Activated CD4-positive, alpha-beta T cell treated with anti-CD3 and anti-CD28 coated beads for 1 hour (primary cell): ENCODE measurements at places on chromosomes 16 and 17.

DNA sequence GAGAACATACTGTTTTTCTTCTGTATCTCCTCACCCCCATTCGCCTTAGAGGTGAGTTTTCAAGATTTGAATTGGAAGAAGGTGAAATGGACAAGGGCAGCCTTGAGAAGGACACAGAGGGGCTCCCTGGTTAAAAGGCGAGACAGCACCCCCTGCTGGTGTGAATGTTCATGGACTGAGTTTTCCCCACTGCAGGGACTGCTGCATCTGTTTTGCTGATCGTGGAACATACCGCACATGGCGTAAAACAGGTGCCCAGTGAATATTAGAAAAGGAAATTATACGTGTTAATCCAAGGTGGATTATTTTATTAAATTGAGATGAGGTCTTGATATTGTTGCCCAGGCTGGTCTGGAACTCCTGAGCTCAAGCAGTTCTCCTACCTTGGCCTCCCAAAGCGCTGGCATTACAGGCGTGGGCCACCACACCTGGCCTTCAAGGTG, 54.5 kb downstream of the NDE1 start:
- DNase-seq, result peak; percentile 60

- no peak for DNase-seq
Measured at GRCh38 chr16:56812884-56813283, 52.1 kb upstream of the SLC12A3 start.

DNA sequence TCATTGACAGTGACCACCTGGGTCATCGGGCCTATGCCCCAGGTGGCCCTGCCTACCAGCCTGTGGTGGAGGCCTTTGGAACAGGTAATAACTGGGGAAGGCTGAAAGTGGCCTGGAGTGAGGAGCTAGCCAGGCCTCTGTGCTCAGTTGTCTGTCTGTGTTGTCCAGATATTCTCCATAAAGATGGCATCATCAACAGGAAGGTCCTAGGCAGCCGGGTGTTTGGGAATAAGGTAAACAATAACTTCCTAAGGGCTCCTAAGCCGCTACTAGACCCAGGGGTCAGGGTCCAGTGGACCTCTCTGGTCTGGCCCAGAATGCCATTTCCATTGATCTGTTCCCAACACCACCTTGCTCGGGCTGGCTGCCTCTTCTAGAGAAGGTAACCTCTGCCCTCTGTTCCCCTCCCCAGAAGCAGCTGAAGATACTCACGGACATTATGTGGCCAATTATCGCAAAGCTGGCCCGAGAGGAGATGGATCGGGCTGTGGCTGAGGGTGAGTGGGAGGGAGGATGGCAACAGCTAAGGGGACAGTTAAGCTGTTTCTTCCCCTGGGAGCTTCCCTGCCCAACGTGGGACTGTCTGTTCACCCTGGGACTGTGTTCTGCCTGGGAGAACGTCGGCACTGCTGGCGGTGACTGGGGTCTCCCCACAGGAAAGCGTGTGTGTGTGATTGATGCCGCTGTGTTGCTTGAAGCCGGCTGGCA, 1.9 kb upstream of the MLX start:
- no peak for DNase-seq

DNA sequence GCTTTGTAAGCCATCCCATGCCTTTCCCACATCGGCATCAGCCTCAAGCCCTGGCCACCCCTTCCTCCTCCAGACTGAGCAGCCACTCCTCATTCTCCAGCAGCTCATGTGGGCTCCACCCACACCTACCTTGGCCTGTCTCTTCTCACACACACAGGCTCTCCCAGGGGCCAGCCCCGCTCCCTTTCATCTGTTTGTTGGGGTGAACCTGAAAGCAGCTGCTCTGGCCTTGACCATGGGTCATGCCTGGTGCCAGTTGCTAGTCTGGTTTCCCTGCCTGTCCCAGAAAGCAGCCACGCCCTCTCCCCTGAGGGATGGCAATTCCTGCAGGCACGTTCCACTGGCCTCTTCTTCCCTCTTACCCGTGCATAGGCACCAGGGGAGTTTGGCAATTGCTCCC, 11.4 kb upstream of the TMEM238L start:
- no peak for DNase-seq

GRCh38 chr17:79887451-79887991, 48.3 kb upstream of the CBX4 start:
- DNase-seq, result no peak

- no peak for DNase-seq
Measured at GRCh38 chr16:49830873-49831272, 25.0 kb downstream of the ZNF423 start.

DNA sequence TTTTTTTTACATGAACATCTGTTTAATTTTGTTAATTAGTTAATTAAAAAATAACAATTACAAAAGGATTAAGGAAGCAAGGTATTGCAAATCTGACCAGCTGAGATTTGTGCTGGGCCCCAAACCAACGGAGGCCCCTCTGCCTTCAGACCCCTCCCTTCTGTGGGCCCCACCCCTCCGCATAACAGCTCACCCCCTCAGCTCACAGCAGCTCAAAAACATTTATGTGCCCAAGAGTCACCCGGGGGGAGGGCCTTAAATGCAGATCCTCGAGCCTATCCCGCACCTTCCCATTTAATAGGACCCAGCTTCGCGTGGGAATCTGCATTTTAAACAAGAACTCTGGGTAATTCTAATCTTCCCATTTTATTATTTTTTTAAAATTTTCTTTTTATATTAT, 75.0 kb downstream of the MGAT5B start:
- DNase-seq, result no peak

DNA sequence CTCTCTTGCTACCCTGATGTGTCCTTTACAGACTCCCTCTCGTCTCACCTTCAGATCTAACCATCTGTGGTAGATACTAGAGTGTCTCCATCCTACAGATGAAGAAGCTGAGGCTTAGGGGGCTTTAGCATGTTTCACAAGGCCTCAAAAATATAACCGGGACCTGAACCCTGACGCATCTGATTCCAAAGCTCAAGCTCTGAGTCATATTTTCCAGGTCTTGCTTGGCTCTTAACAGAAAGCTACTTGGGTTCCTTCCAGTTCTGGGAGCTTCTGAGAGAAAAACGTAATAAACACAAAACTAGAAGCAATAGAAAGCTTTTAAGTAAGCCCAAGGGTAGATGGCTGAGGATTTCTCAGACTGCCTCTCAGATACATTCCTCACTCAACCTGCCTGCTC, 224.3 kb upstream of the EEF2KMT start:
- DNase-seq, result no peak

GRCh38 chr17:56119191-56119590, 34.1 kb upstream of the ANKFN1 start:
- no peak for DNase-seq

- DNase-seq, result no peak
Measured at GRCh38 chr17:73705594-73705993, 61.3 kb upstream of the SDK2 start.

- DNase-seq, result no peak
Measured at GRCh38 chr17:9016941-9017552, 4.3 kb upstream of the NTN1 start.

GRCh38 chr17:77693776-77694175, 264.7 kb upstream of the TNRC6C start:
- no peak for DNase-seq

DNA sequence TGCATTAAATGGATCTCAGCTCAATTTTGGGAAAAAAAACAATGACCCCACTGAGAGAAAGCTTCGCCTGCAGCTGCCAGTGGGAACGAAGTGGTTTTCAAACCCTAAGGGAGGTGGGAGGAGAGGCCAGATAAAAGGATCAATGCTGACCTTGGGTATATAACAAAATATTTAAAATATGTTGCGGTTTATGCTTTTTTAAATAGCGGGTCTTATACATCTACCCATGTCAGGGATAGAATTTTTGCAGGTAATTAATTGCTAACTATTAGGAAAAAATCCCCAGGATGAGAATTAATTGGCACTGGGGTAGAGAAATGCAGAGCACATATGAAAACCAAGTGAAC, 10.9 kb upstream of the FOXF1 start:
- no peak for DNase-seq

GRCh38 chr16:14202697-14203096, 131.6 kb downstream of the MRTFB start:
- DNase-seq, result no peak

GRCh38 chr16:20743591-20743990, 2.0 kb upstream of the THUMPD1 start:
- no peak for DNase-seq

DNA sequence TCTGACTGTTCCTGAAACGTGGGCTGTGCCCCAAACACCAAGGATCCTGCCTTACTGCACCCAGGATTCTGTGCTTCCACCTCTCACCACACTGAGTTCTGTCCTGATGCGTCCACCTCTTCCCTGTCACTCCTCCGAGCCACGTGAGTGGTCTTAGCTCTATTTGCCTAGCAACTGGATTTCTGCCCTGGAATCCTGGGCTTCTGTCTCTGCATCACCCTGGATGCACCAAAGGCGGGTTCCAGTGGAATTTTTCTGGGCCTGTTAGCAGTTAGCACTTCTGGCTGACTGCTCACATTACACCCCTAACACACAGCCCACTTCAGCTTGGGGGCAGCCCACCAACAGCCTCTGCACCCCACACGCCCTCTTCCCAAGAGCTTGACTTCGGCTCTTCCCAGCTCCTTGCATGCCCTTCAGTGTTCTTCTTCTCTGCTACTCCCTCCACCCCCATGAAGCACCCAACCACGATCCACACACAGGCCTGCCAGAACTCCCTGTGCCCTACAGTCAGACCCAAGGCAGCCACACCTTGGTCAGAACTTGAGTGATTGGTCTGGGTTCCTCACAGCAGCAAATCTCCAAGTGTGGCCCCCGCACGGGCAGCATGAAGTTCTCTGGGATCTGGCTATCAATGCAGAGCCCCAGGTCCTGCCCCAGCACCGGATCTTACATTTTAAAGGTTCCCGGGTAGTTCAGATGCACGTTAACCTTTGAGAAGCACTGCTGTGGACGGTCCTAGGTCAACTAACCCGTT, 129.8 kb upstream of the RCVRN start:
- no peak for DNase-seq

GRCh38 chr16:56192986-56193945, 2.0 kb downstream of the GNAO1 start:
- DNase-seq, result no peak

GRCh38 chr17:37450112-37450511, 39.6 kb upstream of the DUSP14 start:
- DNase-seq, result no peak

- peak; percentile 62 for DNase-seq
Measured at GRCh38 chr17:6753006-6753445, 2.8 kb upstream of the XAF1 start.

DNA sequence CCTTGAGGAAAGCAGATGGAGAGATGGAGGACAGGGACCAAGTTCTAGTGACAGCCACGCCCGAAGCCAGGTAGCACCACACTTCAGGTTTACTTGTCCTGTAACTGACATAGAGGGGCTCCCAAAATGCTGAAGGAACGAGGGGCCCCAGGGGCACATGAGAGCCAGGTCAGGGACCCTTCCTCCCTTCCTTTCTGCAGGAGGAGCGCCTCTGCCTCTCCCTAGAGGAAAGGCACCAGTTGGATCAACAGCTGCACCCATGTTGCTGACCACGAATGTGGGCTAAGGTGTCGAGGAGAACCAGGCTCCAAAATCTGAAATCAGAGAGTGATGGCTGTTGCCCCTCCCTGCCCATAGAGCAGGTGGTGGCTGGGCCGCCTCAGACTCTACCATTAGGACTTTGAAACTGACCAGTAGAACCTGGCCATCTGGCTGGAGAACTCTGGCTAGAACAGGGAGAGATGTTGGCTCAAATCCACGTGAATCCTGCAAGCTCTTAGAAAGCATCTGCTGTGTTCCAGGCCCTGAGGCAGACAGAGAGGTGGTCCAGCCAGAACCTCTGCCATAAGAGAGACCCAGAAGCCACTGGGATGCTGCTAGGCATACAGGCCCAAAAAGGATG, 218.8 kb downstream of the KATNIP start:
- DNase-seq, result no peak

- DNase-seq, result no peak
Measured at GRCh38 chr17:1636732-1637285, 8.2 kb upstream of the SLC43A2 start.

DNA sequence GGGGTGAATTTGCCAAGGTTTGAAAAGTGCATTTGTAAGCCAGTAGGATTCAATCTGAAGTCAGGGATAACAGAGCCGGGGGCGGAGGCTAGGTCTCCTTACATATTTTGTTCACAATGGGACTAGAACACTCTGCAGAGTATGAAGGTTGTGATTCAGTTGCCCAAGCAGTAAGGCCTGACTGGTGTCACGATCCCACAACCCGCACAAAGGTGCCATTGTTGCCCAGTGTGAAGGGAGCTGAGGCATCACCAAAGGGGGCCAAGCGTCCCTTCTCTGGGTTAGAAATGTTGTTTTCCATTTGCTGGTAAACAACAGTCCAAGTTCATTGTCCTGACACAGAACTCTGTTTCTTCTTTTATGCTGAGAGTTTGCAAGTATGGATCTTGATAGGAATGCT, 471.8 kb downstream of the MAF start:
- DNase-seq, result no peak

- DNase-seq, result no peak
Measured at GRCh38 chr16:84825896-84826557, 6.2 kb downstream of the CRISPLD2 start.

DNA sequence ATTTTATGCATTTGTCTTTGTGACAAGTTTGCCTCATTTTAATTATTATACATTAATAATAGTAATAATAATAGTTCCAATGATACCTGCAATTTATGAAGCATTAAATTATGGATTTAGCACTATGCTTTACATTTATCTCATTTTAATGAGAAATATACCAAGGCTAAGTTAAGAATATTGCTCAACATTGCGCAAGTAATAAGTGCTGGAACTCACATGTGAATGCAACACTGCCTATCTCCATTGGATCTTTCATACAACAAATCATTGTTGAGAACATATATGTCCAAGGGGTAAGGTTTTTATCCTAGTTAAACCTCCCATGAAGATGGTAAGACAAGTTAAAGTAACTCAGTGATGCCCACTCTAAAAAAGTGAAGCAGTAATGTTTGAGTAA, 703.7 kb upstream of the SOX9 start:
- DNase-seq, result no peak

DNA sequence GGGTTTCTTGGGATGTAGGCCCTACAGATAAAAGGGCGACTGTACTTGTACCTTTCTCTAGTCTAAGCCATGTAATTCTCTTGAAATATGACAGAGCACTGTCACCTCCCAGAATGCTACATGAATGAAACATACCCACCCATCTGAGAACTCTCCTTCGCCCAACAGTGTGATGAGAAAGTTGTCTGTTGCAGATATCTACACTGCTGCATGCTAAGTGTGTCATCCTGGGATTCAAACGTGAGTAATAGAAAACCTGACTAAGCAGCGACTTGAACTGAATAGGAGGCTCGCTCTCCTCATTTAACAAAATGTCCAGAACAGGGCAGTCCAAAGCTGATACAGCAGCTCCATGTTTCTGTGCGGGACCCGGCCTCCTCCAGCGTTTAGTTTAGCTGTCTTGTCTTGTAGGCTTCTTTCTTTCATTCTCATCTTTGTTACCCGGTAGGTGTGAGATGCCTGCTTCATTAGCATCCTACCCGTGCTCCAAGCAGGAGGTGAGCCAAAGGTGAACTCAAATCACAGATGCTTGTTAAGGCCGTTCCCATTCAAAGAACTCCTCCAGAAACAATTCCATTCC, 211.9 kb downstream of the PRKCA start:
- no peak for DNase-seq
